Naive thymus-derived CD4-positive, alpha-beta T cell (primary cell): ENCODE measurements at places on chromosomes 1 and 21.

GRCh38 chr1:193335806-193336428 lies 149.5 kb upstream of the B3GALT2 start:
- DNase-seq = no peak

GRCh38 chr1:210092366-210092765 lies 140.2 kb upstream of the SERTAD4 start:
- no peak for DNase-seq

DNA sequence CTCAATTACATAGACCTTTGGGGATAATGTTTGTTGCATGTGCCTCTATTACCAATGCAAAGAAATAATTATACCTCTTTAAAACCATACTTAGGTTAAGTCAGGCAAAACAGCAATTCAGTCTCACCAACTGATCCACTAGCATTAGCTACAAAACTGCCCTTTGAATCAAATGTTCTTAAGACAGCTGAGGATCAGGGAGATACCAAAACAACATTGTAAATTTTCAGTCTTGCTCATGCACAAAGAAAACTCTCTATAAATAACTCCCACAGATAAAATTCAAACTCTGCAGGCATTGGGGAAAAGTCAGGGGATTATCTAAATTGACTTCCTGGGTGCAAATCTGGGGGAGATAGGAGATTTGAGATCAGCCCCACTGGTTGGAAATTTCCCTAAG lies 100.9 kb upstream of the DPT start:
- no peak for DNase-seq

DNA sequence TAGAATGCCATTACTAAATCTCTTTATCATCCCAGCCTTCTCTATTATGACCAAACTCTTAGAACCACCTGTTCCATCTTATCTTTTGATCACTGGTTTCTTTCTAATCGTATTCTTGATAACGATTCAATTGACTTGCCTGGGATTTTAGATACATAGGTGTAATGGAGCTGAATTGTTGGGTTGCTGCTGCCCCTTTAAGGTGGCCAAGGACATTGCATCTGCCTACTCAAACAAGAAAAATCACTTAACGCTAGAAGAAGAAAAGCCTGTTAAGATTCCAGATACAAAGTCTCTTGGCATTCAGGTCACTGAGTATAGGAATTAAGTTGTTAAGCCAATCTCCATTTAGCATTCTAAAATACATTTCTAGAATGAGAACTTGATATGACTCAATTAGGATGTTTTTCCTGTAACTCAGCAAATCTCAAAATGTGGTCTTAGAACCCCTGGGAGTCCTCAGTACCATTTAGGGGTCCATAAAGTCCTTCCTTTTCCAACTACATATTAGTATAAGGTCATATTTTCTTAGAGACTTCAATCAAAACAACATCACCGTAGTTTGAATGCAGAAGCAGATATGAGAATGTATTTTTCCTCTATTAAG lies 12.4 kb downstream of the NEXN start:
- no peak for DNase-seq

DNA sequence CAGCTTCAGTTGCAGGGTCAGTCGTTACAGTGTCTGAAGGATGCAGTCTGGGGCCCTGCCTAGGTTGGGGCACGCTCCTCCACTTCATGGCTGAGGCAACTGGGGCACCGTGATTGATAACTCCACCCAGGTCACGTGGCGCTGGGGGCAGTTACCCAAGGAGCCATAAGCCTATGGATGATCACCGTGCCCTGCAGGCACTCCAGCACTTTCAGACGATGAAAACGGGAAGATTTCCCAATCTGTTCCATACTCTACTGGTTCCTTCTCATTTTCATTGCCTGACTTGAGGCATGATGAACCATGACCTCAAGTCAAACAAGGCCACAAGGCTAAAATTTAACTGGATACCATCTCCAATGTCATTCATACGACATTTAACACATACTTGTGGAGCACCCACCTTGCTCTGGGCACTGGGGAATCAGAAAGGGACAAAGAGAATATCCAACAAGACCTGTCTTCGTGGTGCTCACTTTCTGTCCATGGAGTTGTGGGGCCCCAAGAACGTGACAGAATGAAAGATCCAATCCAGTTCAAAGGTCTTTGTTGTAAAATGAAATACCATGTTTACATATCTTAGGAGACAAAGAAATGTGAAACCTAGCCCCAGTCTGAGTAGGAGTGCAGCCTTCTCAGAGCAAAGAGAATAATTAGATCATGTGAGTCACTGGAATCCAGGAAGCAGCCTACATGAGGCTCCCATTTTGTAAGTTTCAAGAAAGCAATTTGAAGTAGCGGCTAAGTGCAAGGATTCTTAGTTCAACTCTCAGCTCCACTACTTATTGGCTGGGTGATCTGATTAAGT lies 39.4 kb upstream of the SPOCD1 start:
- no peak for DNase-seq

- no peak for DNase-seq
These were observed at the start of gene RGS7 for GRCh38 chr1:241356519-241357365. TSS of gene RGS7 (minus strand) at chr1:241357205.

DNA sequence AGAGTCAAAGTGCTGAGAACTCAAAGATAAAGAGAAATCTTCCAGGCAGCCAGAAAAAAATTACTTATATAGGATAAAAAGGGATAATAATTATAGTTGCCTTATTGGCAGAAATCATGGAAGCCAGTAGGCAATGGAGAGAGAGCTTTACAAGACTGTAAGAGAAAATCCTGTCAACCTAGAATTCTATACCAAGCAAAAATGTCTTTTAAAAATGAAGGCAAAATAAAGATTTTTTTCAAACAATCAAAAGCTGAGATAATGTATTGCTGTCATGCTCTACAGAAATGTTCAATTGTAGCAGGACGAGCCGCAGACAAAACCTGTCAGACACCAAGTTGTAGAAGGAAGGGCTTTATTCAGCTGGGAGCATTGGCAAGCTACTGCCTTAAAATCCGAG lies 26.8 kb upstream of the RAB4A start:
- no peak for DNase-seq

DNA sequence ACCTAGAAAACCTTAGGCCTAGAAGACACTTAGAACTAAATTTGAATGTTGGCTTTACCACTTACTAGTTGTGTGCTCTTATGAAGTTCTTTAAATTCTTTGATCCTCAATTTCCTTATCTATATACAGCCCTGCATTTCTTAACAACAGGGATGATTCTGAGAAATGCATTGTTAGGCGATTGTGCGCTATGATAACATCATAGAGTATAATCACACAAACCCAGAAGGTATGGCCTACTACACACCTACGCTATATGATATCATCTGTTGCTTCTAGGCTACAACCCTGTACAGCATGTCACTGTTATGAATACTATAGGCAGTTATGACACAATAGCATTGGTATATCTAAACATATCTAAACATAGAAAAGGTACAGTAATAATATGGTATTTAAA lies 137.4 kb downstream of the CHD1L start:
- no peak for DNase-seq

DNA sequence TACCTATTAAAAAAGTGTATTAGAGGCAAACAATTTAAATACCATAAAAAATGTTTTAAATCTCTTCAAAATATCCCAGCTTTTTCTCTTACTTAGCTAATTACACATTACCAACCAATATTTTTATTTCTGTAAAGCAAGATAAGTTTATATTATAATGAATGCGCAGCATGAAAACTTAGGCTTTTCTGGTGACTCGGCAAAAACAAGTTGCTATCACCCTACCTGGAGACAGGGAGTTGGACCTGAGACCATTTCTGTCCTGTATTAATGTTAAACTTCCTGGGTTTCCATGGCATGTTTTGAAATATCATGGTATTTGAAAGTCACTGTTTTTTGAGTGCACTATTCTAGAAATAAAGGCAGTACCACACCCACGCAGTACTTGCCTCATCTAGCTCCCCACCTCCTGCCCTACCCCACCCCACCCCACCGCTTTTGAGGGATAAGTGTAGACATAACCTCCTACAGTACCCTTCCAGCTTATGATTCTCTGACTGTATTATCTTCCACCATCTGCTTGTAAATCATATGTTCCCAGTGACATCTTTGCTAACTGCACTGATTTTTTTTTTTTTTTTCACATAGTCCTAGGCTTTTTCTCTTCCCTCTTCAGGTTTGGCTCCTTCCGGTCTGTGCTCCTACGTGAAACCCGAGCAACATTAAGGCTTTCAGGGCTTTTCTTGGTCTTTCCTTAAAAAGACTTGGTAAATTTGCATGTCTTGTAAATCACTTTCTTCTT lies 77.5 kb downstream of the PHTF1 start:
- DNase-seq = no peak

GRCh38 chr1:85460555-85461088 lies 4.3 kb downstream of the DDAH1 start:
- no peak for DNase-seq

DNA sequence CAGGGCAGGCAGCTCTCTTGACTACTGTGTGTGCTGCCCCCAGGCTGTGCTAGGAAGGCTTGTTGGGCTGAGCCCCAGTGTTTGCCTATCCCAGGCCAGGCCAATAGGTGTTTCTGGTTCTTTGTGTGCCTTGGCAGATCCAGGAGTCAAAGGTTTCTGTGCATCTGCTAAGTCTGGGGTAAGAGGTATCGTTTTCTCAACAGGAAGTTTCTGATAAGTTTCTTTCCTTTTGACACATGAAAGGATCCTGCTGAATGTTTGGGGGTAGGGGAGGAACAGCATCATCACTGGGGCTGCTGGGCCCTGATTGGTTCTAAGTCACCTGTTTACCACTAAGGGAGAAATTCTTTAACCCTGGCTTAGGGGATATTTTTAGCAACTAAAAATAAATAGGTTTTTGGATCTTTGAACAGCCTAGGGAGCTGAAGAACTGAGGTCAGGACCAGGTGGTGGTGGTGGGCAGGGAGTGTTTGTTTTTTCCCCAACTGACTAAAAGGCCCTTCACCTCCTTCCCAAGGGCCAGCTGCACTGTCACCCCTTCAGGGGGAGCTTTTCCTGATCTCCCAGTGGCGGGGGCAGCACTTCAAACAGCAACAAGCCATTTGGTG lies 85.1 kb downstream of the KCNN3 start:
- DNase-seq = peak; percentile 85

- no peak for DNase-seq
These were observed 1097.4 kb downstream of the TTLL7 start for GRCh38 chr1:82901561-82901960.

GRCh38 chr1:50974618-50974935 lies 4.5 kb downstream of the CDKN2C start:
- DNase-seq = no peak

DNA sequence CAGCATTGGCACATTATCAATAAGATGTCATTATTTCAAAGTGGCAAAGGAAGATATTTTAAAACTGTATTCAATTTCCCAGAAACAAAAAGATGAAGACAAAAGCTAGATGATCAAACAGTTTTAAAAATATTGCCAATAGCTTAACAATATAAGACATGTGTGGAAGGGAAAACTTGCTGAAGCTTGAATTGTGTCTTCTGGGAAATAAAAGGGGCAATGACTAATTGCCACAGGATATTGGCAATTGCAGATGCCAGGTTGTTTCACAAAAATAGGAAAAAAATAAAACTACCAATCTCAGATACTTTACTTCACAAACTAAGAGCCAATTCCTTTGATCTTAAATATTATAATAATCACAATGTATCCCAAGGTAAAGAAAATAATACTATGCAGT lies 679.8 kb upstream of the ADAMTS5 start:
- DNase-seq = no peak

DNA sequence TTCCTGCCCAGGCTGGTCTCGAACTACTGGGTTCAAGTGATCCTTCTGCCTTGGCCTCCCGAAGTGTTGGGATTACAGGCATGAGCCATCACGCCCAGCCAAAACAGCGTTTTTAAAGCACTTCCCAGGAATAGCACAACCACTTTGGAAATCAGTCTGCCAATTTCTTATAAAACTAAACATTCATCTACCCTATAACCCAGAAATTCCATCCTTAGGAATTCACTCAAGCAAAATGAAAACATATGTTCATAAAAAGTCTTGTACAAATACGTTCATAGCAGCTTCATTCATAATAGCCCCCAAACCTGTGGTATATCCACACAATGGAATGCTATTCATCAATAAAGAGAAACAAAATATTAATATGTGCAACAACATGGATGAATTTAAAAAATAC lies 36.1 kb downstream of the PHC2 start:
- no peak for DNase-seq

DNA sequence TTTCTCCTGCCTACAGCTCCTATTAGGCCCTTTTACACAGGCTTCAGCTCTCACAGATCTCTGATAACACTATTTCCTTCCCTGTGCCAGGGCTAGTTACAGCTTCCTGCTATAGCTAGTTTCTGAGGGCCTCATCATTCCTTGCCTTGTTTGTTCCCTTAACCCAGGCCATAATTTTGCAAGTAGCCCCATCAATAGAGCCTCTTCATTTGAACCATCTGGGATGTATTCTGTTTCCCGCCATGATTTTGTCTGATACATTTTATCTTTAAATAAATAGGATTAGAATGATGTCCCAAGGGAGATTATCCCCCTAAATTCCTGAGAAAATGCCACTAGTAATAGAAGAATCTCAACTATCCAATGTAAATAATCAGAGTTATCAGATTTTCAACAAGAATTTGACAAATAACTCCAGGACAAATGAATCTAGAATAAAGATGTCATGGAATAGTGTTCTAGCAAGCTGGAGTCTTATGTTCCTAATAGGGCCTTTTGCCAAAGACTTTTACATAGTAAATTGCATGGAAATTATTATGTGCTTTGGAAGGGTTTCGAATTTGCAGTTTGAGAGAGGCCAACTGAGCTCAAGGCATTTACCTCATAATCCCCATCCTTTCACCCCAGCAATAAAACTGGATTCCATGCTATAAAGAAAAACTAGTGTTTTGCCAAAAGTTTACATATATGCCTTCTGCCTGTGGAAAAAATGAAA lies 16.1 kb downstream of the IFT25 start:
- DNase-seq = no peak

DNA sequence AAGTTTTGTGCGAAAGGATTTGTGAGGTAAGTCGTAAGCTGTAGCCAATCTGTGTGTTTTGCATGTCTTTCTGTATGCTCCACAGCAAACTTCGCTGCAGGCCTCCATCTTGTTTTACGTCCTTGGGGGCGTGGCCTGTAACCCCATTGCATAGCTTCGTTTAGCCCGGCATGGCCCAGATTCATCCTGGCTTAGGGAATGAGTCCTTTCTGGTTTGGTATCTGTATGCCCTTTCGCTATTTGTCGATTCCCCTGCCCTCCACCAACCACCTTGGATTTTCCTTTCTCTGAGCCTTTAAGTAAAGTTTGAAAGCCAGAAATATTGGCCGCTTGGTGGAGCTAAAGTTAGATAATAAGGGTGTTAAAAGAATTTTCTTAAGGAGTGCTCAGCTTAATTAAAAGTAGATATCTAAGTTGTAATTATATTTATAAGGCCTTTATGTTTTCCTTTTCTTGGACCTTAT lies 1.1 kb downstream of the THEM4 start:
- DNase-seq = no peak

DNA sequence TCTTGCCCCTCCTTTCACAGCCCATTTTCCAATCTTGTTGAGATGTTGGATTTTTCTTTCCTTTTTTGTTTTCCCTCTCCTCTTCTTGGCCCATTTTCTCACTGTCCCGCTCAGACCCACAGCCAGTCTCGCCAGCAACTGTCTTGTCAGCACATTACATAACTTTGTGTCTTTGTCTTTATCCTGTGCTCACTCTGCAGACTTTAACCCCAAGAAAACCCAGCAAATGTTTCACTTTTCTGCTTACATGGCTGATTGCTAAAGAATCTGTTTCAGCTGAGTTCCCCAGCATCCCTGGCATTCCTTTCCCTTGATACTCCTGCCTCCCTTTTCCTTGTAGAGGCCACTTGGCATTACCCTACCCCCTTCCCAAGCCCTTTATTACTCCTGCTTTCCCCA lies 74.6 kb downstream of the ZNF648 start:
- no peak for DNase-seq
